ENCODE measurements at places on chromosomes 3 and 15. TPM values are rescaled to one million over a fixed set of nuclear protein-coding genes. Genes with fewer than 3 reads are reported as not detected.

The KCNMB3 gene
- total RNA-seq: 2.1 TPM

The RLBP1 gene
- total RNA-seq: not detected

The CSPG4 gene
- 0.04 TPM for total RNA-seq

The TMEM62 gene
- total RNA-seq: 9.7 TPM

The TTLL13 gene
- total RNA-seq: 0.14 TPM

The SCN11A gene
- not detected for total RNA-seq

The BAHD1 gene
- 11.5 TPM for total RNA-seq

The ZBTB47 gene
- 7.6 TPM for total RNA-seq

The SNURF gene
- total RNA-seq: 8.4 TPM

The TOPBP1 gene
- 27.2 TPM for total RNA-seq

The DUOXA2 gene
- total RNA-seq: not detected

The NANOGP8 gene
- not detected for total RNA-seq

The NCEH1 gene
- total RNA-seq: 36.8 TPM

The RPP25 gene
- 28.7 TPM for total RNA-seq

The GOLGA6A gene
- total RNA-seq: not detected

The TMC3 gene
- total RNA-seq: not detected

The SUCNR1 gene
- 0.09 TPM for total RNA-seq

The FBXW12 gene
- not detected for total RNA-seq

The CHRFAM7A gene
- 6.6 TPM for total RNA-seq

The DHX36 gene
- 59.6 TPM for total RNA-seq

The MYO9A gene
- 10.9 TPM for total RNA-seq

The P2RY1 gene
- 0.54 TPM for total RNA-seq

The DENND4A gene
- 6.4 TPM for total RNA-seq

The RBPMS2 gene
- total RNA-seq: 8.9 TPM

The BRPF1 gene
- 18.9 TPM for total RNA-seq

The SPATA16 gene
- not detected for total RNA-seq

The CXCR6 gene
- total RNA-seq: not detected

The SMCO1 gene
- not detected for total RNA-seq

The EID1 gene
- total RNA-seq: 138 TPM

The ECE2 gene
- not detected for total RNA-seq

The ALS2CL gene
- 9.5 TPM for total RNA-seq

The ZPLD1 gene
- 0.05 TPM for total RNA-seq

The SLC22A13 gene
- not detected for total RNA-seq

All from A549 treated with ZK216348 at 1 μM for 4 hours (cell line).